ENCODE measurements at places on chromosomes 11 and 22. TPM values are rescaled to one million over a fixed set of nuclear protein-coding genes. Genes with fewer than 3 reads are reported as not detected.

GRCh38 chr11:36713715-36714114, 115.7 kb upstream of the RAG2 start:
- no peak for DNase-seq

- no peak for DNase-seq
Measured at GRCh38 chr11:65559951-65560537, 1.9 kb upstream of the LTBP3 start.

- DNase-seq, result no peak
Measured at GRCh38 chr11:45036733-45037132, 86.0 kb upstream of the TP53I11 start.

DNA sequence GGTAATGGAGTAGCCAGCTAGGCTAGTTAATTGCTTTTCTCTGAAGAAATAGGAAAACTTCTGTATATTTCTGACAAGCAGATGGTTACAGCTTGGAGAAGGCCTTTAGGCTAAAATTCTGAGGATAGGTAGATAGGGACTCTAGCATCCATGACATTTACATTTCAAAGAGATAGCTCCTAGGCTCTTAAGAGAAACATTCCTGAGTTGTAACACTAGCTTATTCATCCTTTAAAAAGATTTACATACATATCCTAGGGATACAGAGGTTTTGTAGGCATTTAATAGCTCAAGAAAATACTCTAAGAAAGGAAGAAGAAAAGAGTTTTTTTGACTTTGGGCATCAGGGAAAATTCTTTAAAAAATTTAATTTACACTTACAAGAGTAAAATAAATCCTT, 130.9 kb upstream of the CCDC179 start:
- DNase-seq, result no peak

DNA sequence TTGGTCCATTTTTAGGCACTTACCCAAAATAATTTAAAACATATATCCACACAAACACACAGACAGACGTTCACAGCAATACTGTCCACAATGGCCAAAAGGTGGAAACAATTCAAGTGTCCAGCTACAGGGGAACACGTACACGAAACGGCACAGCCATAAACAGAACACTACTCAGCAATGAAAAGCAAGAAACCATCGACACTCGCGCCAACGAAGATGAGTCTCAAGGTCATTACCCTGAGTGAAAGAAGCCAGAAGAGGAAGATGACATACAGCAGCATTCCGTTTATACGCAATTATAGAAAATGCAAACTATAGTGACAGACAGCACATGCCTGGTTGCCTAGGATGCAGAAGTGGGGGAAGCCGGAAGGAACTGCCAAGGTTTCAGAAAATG, 13.4 kb upstream of the COMT start:
- DNase-seq, result peak; percentile 8

GRCh38 chr11:79668575-79668974, 227.7 kb upstream of the TENM4 start:
- no peak for DNase-seq

DNA sequence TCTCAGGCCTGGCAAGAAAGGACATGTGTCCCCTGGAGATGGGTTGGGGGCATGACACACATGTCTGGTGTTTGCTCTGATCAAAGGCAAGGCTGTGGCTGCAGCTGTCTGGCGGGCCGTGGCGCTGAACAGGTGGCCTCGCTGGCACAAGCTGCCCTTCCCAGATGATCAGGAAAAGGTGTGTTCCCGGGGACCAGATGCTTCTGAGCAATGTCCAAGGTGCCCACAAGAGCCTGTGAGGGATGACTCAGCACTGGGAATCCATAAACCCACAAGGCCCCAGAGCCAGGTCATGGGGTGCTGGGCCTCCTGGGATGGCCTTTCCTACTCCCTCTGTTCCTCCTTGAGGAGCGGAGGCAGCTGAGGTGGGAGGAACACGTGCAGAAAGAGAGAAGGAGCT, 9.7 kb upstream of the LRP5 start:
- peak; percentile 42 for DNase-seq

DNA sequence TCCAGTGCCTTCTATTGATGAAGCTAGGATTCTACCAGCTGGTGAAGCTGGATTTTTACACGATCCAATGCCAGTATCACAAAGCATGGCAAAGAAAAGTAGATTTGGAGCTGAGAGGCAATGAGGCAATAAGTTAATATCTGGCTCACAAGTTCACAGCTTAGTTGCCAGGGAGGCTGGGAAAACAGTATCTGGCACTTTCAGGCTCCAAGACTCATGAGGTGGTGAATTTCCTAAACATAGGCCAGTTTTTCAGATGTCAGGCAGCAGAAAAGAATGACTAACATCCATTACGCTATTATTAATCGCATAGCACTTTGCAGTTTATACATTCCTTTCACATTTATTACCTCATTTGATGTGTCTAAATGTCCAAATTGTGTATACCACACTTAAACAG, 122.7 kb downstream of the GRIA4 start:
- DNase-seq, result no peak

DNA sequence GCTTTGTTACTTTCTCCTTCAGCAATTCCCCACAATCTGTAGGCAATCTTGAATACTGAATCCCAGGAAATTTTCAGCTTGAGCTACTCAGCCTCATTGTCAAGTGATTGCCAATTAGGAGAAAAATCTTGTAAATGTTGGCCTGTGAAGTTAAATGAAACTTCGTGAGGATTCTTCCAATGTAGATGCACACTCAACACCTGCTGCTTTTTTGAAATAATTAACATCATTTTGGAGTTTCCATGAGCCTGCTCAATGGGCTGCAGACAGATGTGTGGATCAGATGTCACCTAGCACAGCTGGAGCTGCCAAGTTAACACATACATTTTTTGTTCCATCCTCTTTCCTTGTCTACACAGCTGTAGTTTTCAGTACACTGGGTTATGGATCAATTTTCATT, 645.6 kb upstream of the LUZP2 start:
- no peak for DNase-seq

- peak; percentile 77 for DNase-seq
Measured at GRCh38 chr11:75388386-75389275, 10.7 kb upstream of the RPS3 start.

DNA sequence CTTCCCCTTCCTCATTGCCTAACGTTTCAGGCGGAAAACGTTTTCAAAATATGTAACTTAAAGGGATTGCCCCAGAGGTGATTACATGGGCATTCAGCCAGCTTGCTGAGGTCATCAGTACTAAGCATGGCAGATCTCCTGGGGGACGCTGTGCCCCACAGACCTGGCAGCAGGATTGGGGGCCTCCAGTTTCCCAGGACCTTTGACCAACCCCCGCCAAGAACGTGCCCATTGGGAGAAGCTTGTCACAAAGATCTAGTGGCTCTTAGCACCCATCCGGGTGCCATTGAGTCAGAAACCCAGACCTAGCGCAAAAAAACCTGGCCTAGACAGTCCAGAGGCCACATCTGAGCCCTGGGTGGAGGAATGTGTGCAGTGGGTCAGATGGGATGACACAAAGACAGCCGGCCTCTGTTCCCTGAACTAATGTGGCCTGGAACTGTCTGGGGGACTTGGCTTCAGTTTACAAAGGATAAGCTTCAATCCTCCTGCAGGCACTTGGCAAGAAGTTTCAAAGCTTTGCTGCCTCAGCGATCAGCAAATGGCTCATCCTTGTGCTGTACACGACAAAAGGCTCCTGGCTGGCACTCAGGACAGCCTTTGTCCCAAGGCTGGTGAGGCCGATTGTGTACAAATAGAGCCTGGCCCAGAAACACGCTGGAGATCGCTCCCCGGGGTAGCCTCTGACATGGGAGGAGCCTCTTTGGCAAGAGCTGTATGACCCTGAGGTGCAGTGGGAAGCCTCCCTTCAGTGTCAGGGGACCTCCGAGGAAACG, 9.5 kb downstream of the C1QTNF6 start:
- DNase-seq, result peak; percentile 61

DNA sequence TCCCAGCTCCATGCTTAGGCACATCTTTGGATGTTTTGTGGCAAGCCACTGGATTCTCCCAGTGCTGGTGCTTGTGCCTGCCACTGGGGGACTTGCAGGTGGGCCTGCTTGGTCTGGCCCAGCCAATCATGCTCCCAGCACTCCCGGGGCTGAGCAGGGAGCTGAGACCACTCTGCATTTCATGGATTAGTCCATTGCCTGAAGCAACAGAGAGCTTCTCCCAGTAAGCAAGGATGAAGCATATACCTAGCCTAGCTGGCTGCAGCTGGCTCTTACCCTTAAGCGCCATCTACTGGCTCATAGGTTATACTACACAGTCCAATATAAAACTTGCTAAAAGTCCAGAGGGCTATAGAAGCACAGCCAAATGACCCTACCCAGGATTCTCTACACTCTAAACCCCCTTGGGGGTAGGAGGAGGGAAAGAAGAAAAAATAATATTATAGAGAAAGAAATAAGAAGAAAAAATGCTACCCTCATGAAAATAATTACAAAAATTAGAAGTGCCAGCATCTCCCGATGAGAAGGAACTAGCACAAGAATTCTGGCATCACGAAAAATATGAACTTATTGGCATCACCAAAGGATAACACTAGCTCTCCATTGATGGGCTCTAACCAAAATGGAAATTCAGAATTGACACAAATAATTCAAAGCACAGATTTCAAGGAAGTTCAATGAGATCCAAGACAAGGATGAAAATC, 275.3 kb downstream of the C11orf87 start:
- DNase-seq, result no peak

DNA sequence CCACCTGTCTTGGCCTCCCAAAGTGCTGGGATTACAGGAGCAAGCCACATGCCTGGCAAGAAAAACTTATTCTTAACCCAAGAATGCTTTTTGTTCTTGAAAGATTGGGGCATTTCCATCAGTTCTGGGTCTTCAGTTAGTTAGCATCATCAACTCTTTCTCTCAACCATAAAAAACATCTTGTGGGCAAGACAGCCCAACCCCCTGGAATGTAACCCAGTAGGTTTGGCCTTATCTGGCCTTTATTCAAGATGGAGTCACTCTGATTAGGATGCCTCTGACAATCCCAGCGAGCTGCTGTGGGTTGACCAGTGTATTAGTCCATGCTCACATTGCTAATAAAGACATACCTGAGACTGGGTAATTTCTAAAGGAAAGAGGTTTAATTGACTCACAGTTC, 9.2 kb upstream of the TPCN2 start:
- no peak for DNase-seq

DNA sequence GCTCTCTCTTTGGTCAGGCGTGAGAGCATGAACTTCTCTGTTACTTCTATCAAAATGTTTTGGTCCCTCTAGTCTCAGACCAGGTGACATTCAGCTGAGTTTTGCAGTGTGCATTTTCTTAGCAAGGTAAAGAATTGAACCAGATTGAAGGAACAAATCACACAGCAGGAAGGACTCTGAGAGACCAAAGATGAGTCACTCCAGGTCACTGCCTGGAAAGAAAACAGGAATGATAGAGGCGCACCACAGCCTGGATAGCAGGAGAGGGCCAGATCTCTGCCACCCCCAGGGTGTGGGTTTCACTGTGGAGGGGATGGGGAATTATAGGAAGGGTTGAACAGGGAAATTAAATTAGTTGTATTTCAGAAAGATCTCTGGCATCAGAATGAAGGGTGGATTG, 788.3 kb downstream of the NTM start:
- DNase-seq, result no peak

- DNase-seq, result no peak
Measured at GRCh38 chr22:50012211-50013181, at the start of gene IL17REL. TSS of gene IL17REL (minus strand) at chr22:50012765. CDS start at chr22:50012646, 119 bp downstream.

- no peak for DNase-seq
Measured at GRCh38 chr11:117238221-117238620, 5.8 kb downstream of the RNF214 start.

- DNase-seq, result no peak
Measured at GRCh38 chr11:79049741-79050179, 391.1 kb downstream of the TENM4 start.

DNA sequence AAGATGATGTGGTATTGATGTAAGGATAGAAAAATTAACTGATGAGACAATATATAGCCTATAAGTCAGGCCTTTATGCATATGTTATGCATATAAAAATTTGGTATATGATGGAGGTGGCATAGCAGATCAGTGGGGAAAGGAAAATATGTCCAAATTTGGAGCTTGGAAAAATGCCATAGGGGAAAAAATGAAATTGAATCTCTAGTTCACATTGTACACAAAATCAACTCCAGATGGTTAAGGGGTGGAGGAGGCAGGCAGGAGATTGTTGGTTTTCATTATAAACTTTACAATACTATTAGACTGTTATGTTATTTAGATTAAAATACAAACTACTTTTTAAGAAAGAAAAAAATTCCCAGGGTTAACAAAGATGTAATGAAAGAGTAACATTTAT, 15.1 kb upstream of the CD3E start:
- no peak for DNase-seq

- no peak for DNase-seq
Measured at GRCh38 chr11:41206388-41206787, 253.1 kb downstream of the LRRC4C start.

DNA sequence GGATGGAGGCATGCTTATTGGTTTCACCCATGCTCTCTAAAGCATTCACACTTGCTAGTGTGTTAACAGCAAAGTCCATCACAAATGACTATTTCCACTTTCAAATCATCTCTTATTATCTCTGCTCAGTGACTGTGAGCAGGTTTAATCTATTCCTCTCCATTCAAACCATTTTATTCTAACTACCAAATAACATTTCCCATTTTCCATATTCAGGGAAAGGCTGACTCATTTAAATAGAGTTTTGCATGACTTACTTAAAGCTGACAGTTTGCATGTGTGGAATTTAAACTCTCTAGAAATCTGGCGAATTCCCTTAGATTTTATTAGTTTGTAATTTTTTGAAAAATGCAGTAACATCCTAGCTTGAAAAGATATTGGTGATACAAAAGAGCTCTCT, 615.7 kb upstream of the LRRC4C start:
- DNase-seq, result no peak

DNA sequence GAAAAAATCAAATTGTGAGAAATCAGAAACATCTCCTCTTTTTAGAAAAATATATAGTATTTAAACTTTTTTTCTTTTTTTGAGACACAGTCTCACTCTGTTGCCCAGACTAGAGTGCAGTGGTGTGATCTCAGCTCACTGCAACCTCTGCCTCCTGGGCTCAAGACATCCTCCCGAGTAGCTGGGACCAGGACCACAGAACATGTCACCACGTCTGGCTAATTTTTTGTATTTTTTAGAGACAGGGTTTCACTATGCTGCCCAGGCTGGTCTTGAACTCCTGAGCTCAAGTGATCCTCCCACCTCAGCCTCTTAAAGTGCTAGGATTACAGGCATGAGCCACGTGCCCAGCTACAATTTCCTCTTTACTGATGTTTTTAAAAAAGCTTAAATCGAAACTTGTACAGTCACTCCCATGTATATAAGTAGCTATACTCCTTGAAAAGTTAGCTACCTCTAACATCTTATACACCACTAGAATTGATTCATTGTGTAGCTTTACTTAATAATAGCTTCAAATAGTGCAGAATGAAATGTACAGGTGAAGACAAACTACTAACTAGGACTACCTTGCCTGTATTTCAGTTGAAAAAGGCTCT, 10.3 kb downstream of the EIF4G2 start:
- no peak for DNase-seq

The APOBEC3A gene
- total RNA-seq, result 14.2 TPM

The GGTLC3 gene
- 8.0 TPM for total RNA-seq

The THY1 gene
- total RNA-seq, result 7.5 TPM

The OOSP2 gene
- total RNA-seq, result not detected

The TAGLN gene
- 297 TPM for total RNA-seq

Data from lower lobe of right lung (tissue), 2 donors.